A172 (cell line): ENCODE measurements at places on chromosomes 2 and 18. TPM values are rescaled to one million over a fixed set of nuclear protein-coding genes. Genes with fewer than 3 reads are reported as not detected.

DNA sequence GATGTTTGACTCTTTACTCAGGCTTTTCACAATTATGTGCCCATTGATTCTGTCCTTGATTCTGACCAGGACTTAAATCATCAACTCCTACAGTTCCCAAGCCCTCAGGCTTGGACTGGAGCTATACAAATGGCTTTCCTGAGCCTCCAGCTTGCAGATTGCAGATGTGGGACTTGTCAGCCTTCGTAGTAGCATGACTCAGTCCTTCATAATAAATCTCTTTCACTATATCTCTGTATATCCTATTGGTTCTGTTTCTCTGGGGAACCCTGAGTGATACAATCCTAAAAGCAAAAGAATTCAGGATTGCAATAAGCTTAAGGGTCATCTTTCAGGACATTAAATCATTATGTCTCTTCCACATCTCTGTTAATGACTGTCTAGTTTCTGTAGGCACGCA is 356.6 kb downstream of the RIT2 start:
- DNase-seq, result peak; percentile 27

GRCh38 chr18:9287036-9287435 is 47.5 kb upstream of the TWSG1 start:
- no peak for DNase-seq

GRCh38 chr2:200765139-200765951 is 46.4 kb upstream of the BZW1 start:
- peak; percentile 96 for DNase-seq

- peak; percentile 73 for DNase-seq
Observed at GRCh38 chr2:176931588-176932563, 280.7 kb upstream of the HNRNPA3 start.

- DNase-seq, result no peak
Observed at GRCh38 chr18:73719611-73720010, 428.0 kb downstream of the FBXO15 start.

The RAX gene
- not detected in 2 replicates for total RNA-seq

DNA sequence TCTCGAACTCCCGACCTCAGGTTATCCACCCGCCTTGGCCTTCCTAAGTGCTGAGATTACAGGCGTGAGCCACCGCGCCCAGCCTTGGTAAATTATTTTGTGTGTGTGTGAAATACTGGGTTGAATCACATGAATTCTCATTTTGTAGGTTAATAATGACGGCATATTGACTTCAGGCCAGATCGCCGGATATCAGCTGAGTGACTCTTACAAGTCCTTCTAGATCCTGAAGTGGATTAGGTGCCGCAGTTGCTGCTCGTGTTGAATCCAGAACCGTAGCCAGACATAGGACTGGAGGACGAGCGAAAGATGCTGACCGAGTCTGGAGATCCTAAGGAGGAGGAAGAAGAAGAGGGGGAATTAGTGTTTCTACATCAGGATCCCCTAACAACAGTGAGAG is 12.2 kb upstream of the KIF3C start:
- no peak for DNase-seq

DNA sequence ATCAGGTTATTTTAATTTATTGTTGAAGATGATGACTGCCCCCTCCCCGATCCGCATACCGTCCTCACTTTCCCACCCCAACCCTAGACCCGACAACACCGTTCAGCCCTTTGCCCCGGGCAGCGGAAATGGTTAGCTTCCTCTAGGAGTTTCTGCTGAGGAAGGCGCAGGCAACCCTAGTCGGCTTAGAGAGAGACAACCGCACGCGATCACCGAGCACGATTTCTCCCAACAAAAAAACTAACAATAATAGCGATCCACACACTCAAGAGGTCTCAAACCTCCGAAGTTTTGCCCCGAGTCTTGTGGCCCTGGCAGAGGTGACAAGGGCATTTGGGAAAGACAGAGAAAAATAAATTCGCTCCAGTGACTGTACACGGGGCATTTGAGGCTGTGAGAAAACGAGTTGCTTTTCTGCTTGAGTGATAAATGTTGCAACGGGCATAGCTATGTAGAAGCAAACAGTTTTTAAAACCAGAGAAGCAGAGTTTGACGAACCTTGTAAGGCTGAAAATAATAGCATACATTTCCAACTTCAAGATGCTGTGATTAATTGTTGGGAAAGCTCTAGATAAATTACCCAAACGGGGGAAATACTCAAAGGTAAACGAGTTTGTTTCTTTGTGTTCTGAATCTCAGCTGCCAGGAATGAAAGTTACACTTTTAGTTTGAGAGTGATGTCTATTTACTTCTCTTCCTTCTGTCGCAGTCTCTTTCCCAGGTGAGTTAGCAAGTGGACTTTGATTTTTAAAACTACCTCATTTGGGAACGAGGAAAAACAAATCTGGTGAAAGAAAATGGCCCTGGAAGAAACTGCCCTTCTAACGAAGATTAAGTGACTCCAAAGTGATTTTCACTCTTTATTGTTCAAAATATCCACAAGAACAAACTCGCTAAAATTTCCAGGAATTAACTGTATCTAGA is 11.0 kb upstream of the SIX3 start:
- DNase-seq, result no peak

GRCh38 chr2:238263204-238264071 is 23.6 kb upstream of the HES6 start:
- peak; percentile 88 for DNase-seq

The SIX3 gene
- not detected in 2 replicates for total RNA-seq

The LRRC30 gene
- total RNA-seq, result not detected in 2 replicates

DNA sequence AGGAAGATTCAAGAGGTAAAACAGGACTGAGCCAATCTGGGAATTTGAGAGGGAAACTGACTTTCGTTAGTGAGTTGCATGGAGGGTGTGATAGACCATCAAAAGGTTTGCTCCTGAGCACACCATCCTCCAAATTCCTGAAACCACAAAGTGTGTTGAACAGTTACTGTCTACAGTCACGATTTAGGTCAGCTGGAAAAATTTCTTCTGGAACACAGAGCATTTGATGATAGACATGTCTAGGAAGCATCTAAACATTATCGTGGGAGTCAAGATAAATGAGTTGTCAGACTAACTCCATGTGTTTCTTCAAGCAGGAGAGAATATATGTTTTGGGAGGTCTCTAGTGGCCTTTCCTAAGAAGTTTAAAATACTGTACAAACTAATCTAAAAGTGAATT is 449.4 kb upstream of the SLC14A2 start:
- no peak for DNase-seq

- no peak for DNase-seq
Observed at GRCh38 chr18:45526114-45526841, 89.0 kb upstream of the SLC14A2 start.

DNA sequence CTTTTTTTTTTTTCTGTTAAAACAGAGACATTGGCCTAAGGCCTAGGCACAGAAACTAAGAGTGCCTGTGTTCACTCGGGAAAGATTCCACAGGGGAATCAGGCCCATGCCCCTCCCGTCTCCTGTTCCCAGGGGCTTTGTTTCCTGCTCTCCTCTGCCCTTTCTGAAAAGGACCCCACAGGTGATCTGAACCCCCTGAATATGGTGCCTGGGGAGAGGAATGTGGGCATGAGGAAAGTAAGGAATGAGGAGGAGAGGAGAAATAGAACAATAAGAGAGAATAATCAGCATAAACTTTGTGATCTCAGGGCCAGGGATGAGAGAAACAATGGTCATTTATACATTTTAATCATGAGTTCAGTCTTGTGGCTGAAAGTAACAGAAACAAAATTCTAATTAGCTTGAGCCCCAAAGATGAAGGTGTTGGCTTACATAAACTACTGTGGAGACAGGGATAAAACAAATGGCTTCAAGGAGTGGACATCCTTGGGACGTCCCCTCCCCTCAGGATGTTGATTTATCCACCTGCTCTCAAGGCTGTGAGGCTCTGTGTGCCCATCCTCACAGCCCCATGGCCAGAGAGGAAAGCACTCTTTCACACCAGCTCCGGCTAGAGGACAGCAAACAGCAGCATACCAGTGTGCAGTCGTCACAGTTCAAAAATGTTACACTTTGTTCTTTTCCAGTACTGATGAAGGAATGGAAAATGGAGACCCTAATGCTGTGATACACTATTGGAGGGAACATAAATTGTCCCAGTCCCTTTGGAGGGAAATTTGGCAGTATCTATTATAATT is 46.4 kb upstream of the MRPL33 start:
- no peak for DNase-seq

The ACKR3 gene
- total RNA-seq, result 1.3 and 1.7 TPM in 2 replicates

DNA sequence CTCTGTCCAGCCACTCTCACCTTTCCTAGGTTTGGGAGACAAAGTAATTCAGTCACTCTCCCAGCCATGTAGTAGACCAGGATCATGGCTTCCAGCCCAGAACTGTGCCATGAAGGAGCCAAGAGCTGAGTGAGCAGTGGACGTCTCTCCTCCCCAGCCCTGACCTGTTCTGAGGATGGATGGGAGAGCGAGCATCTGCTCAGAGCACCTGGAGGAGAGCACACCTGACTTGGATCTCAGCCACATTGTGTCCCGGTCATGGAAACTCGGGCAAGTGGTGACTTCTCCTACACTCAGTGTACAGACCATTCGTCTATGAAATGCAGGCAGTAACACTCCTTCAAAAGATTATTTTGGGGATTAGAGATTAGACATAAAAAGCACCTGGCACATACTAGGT is 299.7 kb downstream of the TNS1 start:
- no peak for DNase-seq

The SPC25 gene
- 63.4 and 98.4 TPM in 2 replicates for total RNA-seq

DNA sequence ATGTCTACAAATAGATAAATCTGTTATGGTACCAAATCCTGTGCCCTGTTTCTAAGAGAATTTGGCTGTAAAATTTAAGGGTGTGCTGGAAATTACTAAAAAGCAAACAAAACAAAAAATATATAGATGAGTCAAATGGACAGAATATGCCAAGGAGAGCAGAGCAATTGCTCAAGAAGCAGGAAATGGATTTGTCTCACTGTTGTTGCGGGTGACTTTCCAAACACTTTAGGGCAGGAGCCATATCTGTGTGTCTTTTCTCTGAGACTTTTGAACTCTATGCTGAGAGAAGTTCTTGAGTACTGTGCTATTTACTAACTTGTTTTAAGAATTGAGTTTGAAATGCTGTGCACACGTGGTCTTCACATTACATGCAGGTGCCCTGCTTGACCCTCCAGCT is 221.7 kb downstream of the PHLPP1 start:
- DNase-seq, result no peak

DNA sequence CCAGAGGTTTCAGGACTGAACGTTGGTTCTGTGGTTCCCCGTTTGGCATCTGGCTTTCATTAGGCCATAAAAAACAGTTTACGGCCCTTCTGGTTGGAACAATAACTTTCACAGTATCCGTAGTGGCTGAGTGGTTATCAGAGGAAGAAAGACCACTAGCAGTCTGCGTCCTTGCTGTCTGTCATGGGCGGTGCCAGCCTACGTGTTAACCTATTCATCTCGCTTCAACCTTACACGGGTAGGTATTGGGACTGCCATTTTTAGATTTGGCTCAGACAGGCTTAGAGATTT is 42.6 kb upstream of the ROCK2 start:
- peak; percentile 32 for DNase-seq

The MC2R gene
- total RNA-seq, result not detected in 2 replicates

DNA sequence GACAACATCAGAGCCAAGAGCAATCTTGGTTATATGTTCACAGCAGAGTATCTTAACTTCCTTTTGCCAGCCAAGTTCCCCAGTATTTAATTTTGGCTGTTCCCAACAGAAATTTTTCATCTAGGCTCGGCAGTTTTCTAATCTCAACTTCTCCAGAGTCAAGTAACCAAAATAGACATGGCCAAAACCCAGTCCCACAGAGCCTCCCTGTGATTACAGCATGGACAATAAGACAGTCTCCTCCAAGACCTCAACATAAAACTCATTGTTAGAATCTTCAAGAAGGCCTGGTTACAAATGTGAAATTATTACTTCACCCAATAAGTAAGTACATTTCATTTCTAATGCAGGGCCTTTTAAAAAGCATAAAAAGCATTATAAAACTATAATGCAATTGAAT is 445.7 kb downstream of the NCKAP5 start:
- DNase-seq, result no peak

The EVA1A gene
- total RNA-seq, result 24.6 and 38.3 TPM in 2 replicates

The MAPK4 gene
- total RNA-seq, result 0.05 and 0.07 TPM in 2 replicates

DNA sequence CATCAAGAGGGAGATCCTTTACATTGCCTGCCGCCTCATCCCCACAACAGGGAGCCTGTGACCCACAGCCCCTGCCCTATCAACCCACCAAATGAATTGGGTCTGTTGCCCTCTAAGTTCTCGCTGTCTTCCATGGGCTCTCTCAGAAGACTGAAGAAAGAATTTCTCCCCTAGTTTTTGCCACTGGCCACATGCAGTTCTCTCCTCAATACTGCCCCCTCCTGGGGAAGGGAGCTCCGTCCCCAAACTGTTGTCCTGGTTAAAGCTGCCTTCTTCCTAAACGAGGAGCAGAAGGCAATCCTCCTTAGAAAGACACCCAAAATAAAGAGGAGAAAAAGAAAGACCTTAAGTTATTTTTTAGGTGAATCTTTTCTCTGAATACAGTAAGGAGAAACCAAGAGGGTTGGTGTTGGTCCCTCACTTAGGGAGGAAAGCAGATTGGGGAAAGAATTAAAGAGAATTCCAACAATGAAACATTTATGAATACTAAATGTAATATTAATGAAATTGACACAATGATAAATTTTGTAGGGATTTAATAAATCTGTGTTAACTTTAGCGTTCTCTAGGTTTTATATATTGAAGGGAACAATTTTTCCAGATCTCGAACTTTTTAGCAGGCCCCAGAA is 31.1 kb upstream of the SATB2 start:
- DNase-seq, result peak; percentile 57

- peak; percentile 51 for DNase-seq
Observed at GRCh38 chr2:17171446-17172049, 346.7 kb downstream of the RAD51AP2 start.

DNA sequence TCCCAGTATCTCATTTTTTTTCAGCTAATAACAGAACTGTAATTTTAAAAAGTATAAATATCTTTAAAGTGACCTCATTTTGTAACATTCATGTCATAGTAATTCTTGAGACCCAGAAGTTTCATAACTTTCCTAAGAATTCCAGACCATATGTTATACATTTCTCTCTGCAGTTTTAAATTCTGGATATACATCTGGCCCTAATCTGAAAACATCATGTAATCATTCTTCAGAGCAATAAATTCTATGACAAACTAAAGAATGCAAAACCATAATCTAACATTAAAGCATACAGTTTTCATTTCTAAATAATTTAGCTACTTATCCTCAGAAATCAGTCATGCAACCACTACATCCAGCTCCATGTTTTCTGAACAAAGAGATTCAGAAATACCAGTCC is 198.3 kb upstream of the SLC35G4 start:
- no peak for DNase-seq

The LBX2 gene
- total RNA-seq, result 0.45 TPM in 1 of 2 replicates, not detected in the other

The GEN1 gene
- total RNA-seq, result 24.7 and 31.2 TPM in 2 replicates

- no peak for DNase-seq
Observed at GRCh38 chr2:142048581-142048980, 82.2 kb downstream of the LRP1B start.

DNA sequence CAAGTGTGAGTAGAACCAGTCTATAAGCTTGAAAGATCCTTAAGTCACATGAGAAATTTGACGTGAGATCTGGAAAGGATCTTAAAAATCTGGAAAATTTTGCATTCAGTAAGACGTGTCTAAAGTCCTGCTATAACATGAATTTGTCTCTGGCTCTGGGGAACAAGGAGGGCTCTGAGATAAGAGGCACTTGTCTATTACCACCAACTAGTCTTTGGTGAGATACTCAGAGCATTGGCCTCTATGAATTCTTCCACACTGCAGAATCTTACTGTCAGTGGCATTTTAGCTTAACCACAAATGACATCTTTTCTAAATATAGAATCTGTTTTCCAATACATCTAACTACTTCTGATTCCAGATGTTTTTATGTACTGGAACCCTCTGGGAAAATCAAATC is 1504.5 kb downstream of the DPP10 start:
- DNase-seq, result no peak
